ENCODE measurements at places on chromosomes 1 and 21.

DNA sequence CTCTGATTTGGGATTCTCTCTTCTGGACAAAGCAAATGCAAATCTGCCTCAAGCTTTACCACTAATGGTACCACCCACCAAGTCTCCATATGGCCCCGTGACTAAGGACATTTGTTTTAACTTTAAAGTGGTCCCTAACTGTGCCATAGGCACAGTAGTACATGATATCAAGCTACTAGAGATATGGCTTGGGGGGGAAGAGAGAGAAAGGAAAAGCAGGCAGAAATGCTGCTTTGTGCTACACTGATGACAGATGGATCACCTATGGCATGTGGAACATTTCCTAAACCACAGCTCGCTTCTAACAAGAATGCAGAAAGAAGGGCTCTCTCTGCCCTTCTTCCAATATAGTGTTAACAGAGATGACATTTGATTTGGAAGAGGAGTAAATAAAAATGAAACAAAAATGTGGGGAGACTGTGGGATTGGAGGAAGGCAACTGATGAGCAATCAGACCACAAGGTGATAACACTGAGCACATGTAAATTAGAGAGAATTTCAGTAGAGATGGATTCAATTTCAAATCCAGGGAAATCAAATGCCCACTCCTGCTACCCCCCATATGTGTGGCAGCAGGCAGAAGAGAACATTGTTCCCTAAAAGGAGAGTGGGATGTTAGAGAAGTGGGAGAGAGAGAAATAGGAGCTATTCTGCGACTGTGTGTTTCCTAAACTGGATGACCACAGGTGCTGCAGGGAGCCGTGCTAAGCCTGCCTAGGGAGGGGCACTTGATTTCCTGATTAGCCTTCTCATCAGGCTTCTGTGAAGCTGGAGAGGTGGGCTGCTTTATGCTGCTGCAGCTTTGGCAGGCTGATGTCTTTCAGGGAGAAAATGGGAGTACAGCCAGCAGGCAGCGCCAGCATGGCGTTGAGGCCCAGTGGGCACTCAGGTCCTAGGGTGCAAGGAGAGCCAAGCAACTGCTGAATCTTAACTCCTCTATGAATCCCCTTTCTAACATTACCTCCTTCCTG, 75.3 kb downstream of the ZNF648 start:
- no peak for DNase-seq

DNA sequence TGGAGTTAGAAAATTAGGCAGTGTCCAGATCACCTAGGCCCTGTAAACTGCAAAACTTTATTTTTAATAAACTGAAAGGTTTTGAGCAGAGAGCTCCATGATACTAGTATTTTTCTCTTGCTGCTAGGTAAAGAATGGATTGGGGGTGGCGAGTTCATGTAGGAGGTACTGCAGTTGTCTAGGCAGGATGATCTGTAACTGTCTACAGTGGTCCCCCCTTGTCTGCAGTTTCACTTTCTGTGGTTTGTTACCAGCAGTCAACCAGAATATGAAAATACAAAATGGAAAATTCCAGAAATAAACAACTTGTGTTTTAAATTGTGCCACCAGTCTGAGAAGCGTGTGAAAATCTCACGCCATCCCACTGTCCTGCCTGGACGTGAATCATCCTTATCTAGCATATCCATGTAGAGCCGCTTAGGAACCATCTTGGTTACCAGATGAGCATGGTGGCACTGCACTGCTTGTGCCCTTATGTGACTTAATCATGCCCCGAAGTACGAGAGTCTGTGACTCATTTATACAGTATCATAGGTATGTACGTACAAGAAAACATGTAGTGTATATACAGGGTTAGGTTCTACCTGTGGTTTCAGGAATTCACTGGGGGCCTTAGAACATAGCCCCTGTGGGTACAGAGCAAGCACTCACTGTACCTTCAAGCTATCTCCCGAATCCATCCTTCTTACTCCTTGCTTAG, 94.2 kb downstream of the AHCTF1 start:
- DNase-seq: peak; percentile 18

DNA sequence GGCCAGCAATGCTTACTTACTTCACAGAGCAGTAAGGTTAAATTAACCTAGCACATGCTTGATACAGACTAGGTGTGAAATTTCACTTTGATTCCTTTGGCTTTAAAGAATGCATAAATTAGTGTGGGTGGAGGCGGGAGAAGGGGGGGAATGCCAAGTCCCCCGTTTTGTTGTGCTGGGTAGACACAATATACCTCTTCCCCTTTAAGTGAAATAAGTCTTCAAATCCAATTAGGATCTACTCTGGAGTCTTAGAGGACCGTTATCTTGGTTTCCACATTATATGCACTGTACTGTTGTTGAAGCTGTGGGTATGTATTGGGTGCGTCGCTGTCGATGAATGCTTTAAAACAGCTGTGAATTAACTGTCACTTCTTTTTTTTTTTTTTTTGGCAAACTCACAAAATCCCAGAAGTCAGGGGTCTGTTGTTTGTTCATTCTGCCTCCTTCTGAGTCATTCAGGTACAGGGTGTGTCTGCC, 1.6 kb upstream of the S1PR1 start:
- DNase-seq: no peak

- peak; percentile 33 for DNase-seq
These were observed 4.4 kb downstream of the CYB561D1 start for GRCh38 chr1:109498161-109498801.

DNA sequence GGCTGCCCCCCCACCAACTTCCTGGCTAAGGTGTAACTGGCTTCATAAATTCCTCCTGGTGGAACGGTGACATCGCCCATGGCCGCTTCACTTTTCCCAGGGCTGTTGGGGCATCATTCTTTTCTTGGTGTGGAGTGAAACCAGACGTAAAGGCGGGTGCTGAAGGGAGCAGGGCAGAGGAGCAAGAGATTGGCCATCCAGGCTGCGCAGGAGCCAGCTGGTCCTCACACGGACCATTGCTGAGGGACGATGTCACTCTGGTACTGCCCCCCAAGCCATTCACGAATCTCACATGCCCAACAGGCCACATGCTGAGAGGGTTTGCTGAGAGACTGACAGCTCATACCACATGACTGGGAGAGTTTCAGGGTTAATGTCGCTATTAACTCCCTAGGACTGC, 10.5 kb upstream of the PKP1 start:
- DNase-seq: no peak

- no peak for DNase-seq
These were observed 8.4 kb upstream of the SLC19A1 start for GRCh38 chr21:45550522-45551210.

DNA sequence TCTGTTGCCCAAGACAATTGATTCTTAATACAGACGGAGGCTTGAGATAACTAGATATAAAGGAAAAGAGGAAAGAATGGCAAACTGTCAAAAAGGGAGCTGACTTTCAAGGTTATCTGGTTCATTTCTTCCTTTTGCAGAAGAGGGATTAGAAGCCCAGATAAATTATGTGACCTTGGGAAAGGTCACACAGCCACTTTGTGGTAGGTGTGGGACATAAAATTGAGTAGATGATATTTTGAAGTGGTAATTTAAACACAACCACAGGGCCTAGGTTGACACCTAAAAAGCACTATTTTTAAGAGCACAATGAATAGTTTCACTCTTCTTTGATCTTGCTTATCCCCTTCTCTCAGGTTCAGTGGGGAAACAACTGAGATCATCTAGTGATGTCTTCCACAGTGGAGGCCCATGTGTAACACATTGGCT, 16.9 kb upstream of the KIAA0040 start:
- DNase-seq: no peak

GRCh38 chr1:21665711-21666575, 3.2 kb downstream of the RAP1GAP start:
- peak; percentile 54 for DNase-seq

DNA sequence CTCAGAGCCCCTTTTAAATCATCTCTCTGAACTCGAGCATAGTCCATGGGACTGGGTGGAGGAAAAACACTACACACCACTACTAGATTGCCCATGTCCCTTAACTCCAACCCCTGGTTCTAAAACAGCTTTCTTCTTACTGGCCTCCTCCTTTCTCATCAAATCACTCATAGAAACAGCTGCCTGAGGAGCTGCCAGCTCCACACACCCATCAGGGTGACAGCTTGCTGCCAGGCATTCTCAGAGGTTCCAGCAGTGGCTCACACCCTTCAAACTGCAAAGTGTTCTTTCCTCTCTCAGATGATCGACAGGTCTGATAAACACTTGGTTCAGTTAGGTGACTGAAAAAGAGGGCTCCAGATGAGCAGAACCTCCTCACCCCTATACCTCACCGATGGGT, 543.0 kb upstream of the PLXNA2 start:
- no peak for DNase-seq

DNA sequence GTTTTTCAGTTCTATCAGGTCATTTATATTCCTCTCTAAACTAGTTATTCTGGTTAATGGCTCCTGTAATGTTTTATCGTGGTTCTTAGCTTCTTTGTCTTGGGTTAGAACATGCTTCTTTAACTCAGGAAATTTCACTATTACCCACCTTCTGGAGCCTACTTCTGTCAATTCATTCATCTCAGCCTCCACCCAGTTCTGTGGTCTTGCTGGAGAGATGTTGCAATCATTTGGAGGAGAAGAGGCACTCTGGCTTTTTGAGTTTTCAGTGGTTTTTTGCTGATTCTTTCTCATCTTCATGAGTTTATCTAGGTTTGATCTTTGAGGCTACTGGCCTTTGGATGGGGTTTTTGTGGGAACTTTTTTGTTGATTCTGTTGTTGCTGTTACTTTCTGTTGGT, 213.0 kb downstream of the BRINP2 start:
- no peak for DNase-seq

DNA sequence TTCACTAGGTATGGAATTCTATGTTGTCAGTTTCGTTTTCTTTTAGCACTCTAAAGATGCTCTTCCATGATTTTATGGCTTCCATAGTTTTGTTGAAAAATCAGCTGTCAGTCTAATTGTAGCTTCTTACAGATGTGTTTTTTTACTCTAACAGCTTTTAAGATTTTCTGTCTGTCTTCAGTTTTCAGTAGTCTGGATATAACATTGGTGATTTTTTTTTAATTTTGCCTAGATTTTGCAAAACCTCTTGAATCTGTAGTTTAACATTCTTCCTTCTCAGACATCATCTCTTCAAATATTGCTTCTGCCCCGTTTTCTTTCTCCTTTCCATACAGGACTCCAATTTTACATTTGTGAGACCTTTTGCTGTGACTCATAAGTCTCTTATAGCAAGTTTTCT, 17.9 kb upstream of the DYRK1A start:
- DNase-seq: peak; percentile 51
